ENCODE measurements at places on chromosomes 1 and 21.

DNA sequence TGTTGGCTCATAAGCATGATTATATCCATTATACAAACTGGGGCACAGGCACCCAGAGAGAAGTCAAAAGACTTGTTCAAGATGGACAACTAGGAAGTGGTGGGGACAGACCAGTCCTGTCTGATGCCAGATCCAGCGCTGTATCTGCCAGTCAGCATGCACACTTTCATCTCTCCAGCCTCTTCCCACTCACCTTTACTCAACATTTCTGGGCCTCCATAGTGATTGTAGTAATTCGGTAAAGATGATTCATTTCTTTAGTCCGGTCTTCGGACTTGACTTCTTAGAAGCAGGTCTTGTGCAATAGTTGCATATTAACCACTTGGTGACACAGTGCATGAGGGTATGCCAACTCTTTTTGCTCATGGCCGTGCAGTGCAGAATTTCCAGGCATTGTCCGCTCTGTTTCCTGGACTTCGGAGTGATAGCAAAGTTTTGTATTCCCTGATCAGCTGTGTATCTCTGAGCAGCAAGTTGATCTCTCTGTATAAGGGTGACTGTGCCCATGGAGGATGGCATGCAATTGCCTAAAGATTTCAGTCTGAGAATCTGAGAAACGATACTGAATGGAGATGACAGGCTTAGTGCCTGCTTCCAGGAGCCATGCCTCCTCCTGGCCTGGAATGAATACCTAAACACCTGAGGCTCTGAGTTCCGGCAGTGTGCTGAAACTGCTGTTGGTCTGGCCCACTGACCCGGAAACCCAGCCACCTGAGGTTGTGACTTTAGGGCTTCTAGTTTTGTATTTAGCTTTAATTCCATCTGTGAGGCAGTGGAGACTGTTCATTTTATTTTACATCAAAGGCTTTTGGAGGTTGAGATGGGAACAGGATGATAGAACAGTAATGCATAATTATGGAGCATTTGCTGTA is 39.0 kb downstream of the GALNT2 start:
- DNase-seq = no peak

GRCh38 chr1:39643705-39644104 is 4.3 kb upstream of the HEYL start:
- DNase-seq = no peak

DNA sequence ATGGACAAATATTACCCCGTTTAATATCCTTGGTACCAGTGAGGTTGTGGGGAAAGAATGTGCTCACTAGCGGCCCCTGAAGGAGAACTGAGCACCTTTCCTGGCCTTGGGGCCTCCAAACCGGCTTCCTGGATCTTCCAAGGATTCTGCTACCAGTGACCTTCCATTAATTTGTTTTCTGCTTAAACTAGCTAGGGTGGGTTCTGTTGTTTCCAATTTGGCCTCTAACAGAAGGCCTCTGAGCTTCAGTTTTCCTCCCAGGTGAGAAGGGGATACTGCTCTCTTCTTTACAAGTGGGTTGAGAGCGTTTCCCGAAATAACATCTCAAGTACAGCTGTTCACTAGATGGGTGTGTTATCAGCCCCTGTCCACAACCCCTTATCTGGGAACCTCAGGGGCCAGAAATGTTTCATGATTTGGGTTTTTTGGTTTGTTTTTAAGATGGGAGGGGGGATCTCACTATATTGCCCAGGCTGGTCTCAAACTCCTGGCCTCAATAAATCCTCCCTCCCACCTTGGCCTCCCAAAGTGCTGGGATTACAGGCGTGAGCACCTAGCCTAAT is 16.9 kb upstream of the IFNGR2 start:
- DNase-seq = no peak

DNA sequence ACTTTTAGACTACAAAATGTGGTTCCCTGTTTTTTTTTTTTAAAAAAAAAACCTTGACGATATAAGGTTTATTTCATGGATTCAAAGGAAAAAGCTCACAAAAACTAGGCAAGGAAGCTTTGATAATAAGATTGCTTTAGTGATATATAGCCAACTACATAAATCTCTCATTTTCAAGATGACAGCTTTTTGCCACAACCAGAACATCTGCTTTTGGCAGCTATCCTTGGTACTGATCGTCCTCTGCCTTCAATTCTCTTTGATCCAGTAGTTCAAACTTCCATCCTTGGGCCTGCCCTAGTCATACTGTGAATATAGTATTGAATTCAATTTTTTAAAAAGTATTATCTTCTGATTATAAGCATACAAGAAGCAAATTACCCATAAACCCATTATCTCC is 72.9 kb upstream of the CD53 start:
- no peak for DNase-seq

DNA sequence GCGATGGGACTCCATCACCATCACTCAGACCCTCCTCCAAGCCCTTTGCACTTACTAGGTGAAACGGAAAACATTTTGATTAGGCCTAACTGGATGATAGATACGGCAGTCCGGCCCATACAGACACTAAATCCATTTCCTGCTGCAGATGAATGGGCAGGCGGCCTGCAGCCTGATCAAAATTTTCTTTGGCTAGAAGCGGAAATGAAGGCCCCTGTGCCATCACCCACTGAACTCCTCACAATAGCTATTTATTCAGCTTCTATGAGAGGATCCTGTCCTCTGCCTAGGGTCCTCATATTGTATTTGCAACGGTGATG is 200.5 kb downstream of the OMA1 start:
- DNase-seq = no peak

- no peak for DNase-seq
Observed at GRCh38 chr1:214632091-214632490, 29.1 kb downstream of the CENPF start.

GRCh38 chr1:113769601-113769970 is 10.3 kb upstream of the PHTF1 start:
- DNase-seq = no peak

DNA sequence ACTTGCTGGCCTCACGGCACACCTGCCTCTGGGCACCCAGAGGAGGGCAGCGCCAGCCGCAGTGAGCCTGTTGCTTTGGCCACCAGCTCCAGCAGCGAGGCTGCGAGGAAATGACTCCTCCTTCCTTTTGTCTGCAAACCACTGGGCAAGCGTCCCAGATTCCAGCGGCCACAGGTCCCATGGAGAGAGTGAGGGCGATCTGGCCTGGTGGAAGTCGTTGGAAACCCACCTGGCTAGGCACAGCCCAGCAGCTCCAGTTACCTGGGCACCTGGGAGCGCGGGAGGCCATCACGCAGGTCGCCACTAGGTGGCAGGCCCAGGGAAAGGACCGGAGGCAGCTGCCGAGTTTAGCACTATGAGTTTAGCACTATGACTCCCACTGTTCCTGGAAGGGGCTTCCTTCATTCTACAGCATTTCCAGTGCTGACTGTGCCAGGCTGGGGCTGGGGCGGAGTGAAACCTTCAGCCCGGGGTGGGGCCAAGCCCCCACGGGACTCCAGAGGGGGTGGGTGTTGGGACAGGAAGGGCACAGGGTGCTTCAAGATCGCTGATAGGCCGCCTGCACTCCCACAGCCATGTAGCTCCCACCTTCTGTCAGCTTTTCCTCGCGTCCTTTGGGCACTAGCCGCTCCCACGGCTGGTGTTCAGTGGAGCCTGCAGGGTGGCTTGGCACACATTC is 1.1 kb upstream of the ESPN start:
- DNase-seq = peak; percentile 84

DNA sequence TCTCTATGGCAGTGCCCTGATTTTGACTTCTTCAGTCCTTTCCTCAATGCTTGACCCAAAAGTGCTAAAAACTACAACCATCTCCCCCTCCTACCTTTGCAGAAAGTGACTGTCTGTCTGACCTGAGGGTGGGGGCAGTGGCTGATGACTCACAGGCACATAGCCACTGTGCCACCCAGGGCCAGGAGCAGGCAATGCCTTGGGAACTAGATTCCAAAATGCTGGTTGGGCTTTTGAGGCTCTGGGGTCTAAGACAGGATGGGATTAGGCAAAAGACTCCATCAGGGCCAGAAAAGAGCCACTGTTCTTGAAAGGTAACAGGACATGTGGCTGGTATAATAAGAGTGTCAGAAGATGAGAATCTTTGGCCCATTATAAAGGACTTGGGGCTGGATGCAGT is 129.5 kb upstream of the KIAA0040 start:
- DNase-seq = no peak

GRCh38 chr1:68795956-68796355 is 299.1 kb upstream of the DEPDC1 start:
- no peak for DNase-seq

- DNase-seq = no peak
Observed at GRCh38 chr1:116302281-116302680, 70.8 kb upstream of the ATP1A1 start.

GRCh38 chr1:246428542-246429308 is 78.4 kb downstream of the SMYD3 start:
- DNase-seq = no peak

- no peak for DNase-seq
Observed at GRCh38 chr21:35953597-35953996, 106.7 kb downstream of the SETD4 start.

DNA sequence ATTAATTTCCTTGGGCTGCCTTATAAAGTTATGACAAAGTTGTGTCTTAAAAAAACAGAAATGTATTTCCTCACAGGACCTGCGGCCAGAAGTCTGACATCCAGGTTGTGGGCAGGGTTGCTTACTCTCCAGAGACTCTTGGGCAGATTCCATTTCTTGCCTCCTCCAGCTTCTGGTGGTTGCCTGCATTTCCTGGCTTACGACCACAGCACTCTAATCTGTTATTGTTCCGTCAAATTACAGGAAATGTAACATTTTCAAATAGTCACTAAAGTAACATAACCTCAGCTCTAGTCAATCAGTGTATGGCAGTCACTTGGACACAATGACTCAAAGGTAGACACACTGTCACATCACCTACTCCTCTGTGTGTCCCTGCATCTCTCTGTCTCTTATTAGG is 226.8 kb downstream of the DNAH14 start:
- DNase-seq = no peak

GRCh38 chr1:218942431-218942830 is 231.2 kb upstream of the LYPLAL1 start:
- no peak for DNase-seq

DNA sequence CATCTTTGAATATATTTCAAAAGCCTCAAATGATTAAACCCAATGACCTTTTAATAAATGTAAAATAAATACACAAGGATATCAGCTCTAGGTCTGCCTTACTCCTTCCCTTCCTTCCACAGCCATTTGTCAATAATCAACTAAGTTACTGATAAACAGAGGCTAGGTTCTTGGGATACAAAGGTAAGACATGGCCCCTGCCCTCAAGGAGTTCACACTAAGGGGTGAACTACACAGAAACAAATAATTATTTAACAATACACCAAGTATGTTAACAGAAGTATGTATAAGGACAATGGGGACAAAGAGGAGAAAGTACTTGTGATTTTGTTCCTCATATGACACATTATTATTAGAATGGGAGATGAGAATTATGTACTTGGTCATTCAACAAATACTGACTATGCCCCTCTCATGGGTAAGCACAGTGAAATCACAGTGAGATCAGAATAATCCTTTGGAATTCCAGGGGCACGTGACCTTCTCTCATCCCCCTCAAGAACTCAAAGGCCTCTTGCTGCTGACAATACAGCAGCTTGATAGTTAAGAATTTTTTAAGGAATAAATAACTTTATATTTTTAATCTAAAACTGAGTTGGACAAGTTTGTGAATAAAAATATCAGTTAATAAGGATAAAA is 40.2 kb downstream of the ATP1B1 start:
- DNase-seq = no peak

DNA sequence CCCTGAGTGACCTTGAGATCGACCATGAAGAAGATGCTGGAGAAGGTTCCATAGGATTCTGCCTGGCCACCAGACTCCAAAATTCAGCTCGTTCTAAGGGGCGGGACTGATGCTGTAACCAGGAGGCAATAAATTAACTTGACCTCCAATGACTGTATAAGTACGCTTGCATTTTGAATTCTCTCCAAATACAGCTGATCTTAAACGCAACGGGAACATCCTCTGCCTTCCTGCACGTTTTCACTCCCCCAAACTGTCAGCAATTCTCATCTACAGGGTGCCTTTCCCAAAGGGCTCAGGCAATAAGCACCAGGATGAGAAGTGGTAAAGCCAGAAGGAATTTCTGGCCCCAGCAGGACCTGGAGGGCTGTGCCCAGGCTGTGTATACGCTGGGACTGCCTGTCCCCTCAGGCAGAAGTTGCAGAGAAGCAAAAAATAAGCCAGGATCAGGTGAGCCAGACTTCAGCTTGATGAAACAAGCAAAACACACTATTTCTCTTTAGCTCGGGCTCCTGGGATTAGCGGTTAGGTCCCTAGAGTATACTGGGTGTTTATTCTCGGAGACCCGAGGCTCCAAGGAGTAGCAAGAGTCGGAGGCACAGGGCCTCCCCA is 124.8 kb downstream of the LRIG2 start:
- DNase-seq = no peak

GRCh38 chr1:85571181-85571759 is 9.3 kb upstream of the CCN1 start:
- no peak for DNase-seq

GRCh38 chr21:44375761-44376241 is 22.4 kb downstream of the TRPM2 start:
- no peak for DNase-seq

GRCh38 chr1:16243936-16244649 is 7.1 kb upstream of the CPLANE2 start:
- peak; percentile 81 for DNase-seq

DNA sequence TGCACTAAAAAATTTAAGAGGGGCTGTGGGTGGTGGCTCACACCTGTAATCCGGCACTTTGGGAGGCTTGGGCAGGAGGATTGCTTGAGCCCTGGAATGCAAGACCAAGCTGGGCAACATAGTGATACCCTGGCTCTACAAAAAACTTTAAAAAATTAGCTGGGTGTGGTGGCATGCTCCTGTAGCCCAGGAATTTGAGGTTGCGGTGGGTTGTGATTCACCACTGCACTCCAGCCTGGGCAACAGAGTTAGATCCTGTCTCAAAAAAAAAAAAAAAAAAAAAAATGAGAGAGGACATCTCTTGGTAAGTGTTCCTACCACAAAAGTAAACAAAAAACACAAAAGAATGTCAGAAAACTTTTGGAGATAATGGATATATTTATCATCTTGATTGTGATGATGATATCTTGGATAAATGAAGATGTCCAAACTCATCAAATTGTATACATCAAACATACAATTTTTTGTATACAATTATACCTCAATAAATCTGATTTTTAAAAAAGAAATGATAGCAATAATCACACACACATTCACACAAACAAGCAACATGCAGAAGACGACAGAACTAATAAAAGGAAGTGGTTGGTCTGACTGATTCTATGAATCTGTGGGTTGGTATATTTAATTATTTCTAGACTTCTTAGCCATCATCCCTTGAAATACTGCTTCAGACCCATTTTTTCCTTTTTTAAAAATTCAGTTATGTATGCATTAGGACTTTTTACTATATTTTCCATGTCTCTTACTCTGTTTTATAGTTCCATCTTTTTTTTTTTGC is 465.9 kb downstream of the PLA2G4A start:
- DNase-seq = no peak

GRCh38 chr1:77545970-77546369 is 136.5 kb downstream of the ZZZ3 start:
- no peak for DNase-seq

DNA sequence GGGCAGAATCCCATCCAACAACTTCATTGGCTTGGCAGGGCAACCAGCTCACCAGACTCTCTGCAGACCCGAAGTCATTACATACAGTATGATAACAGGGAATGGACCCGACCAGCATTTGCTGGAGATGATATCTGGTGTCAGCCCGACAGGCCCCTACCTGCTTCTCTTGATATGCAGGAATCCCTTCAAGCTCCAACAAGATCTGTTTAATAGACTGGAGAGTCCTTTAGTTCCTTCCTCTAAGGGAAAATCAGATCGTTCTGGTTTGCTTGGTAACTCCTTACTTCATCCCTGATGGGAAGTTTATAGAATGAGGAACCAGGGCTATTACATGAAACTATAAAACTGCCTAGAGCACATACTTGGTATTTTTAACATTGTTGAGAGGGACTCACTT is 61.2 kb downstream of the EDARADD start:
- DNase-seq = no peak

Measured in NCI-H2081 (cell line).